ENCODE measurements at places on chromosomes 11 and 22.

DNA sequence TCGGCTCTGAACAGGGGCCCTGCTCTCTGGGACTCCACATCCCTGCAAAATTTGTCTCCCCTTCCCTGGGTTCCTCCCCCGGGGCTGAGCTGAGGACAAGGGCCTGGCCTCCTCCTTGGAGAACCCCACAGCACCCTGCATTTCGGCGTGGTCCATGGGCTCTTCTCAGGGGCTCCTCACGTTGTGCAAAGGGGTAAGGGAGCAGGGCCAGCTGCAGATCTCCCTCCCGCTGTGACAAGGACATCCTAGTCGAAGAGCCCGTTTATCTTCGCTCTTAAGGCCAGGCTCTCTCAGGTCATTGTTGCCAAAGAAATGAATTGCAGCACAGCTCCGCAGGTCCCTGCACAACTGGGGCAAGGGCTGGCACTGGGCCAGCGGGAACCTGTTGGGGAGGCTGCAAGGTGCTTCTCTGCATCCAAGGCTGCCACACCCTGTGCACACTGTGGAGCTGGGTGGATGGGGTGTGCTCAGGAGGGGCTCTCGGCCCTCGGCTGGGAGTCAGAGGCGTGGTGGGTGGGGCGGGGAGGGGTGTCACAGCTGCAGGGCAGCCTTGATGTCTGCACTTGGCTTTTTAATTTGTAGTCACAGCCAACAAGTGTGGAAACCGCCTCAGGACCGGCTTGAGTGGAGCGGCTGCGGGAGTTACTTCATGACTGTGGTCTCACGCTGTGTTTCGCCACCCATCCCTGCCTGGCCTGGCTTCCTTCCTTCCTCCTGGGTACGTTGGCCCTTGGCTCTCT lies 26.6 kb upstream of the SEPTIN5 start:
- peak; percentile 24 for DNase-seq

GRCh38 chr11:75632450-75632849 lies 36.4 kb downstream of the MAP6 start:
- no peak for DNase-seq

GRCh38 chr11:118672846-118673245 lies 6.6 kb downstream of the TREH start:
- DNase-seq = no peak

- DNase-seq = peak; percentile 37
Measured at GRCh38 chr22:28883917-28884746, 760 bp downstream of the ZNRF3 start.

- DNase-seq = peak; percentile 25
Measured at GRCh38 chr11:20388096-20389055, 860 bp downstream of the PRMT3 start.

DNA sequence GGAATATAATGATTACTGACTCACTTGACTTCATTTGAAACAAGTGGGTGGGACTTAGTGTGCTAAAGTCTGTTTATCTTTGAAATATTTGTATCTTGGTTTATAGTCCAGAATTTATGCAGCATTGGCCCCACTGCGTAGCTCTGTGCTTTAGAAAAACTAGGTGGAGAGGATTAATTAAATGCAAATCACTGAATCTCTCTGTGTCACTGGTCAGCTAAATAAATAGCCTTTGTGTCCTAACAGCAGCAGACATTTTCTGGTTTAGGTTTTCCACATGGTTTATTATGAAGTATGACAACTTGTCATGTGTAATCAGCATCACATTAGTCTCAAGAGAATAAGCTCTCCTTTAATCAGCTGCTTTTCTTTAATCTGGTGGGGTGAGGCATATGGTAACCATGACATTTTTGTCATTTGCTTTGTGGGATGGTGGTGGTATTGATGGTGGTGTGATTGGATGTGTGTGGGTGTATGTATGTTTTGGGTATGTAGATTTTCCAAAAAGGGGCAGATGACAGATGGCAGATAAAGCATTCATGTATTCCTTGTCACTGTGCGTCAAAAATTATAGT lies 33.9 kb downstream of the BCL2L13 start:
- no peak for DNase-seq

DNA sequence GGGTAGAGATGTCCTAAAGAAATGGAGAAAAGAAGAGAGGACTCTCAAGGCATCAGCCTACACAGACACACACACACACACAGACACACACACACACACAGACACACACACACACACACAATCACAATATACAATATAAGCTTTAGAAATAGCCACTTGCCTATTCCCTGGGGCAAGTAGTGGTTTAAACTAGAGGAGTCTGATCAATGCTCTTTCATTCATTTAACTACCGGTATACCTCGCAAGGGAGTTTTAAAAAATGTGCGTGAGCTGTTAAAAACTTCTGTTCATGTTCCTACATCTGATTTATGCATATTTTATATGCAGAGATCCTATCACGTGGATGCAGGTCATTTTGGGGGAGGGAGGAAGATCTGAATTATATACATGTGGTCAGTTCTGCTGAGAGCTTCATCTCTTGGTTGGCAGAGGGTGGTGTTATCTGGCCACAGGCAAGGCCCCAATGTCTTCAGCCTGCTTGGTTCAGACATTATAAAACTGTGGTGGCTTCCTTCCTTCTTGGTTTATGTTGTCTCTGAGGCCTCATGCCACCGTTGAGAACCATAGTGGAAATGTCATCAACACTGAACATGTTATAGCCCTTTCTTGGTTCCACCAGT lies 56.6 kb downstream of the SYT13 start:
- DNase-seq = no peak

DNA sequence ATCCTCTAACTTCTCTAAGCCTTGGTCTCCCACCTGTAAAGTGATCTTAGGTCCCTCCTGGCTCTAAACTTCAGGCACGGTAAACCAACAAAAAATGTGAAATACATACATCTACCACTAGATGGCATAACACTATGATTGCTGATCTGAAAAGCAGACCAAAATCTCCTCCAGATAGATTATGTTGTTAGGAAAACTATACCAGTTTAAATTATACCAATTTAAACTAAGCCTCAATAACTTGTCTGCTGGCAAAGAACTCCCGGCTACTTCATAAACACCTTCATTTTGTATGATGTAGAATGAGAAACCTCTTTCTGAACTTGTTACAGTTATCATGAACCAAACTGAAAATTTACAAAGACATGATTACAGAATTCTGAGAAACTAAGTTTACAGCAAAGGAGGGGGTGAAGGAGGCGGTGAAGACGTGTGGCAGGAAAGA lies 85.9 kb downstream of the SBF2 start:
- peak; percentile 55 for DNase-seq

DNA sequence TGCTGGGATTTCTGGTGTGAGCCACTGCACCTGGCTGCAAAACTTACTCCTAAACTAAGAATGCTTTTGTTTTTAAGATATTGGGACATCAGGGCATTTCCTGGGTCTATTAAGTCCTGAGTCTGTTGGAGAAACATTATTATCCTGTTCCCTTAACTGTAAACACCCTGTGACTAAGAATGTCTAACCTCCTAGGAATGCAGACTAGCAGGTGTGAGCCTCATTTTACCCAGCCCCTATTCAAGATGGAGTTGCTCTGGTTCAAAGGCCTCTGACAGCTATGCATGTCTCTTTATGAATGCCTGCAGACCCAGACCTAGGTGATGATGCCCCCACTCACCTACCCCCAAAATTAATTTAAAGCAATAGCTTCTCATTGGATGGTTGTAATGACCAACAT lies 46.2 kb downstream of the DEPDC5 start:
- DNase-seq = peak; percentile 34

DNA sequence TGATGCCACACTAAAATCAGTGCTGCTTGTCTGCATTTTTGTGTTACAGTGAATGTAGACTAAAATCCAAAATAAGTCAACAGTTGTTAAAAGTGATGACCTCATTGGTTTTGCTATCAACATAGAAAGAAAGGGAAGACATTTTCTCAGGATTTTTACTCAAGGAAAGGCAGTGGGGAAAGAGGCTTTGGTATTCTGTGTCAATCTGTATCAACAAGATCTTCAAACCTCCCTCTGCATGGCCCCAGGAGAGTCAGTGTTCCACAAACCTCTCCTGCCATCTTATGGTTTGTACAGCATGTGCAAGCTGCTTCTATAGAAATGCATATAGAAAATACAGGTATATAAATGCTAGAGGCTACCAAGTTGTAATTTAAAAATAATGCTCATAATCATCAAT lies 13.8 kb upstream of the OR51M1 start:
- DNase-seq = peak; percentile 64

DNA sequence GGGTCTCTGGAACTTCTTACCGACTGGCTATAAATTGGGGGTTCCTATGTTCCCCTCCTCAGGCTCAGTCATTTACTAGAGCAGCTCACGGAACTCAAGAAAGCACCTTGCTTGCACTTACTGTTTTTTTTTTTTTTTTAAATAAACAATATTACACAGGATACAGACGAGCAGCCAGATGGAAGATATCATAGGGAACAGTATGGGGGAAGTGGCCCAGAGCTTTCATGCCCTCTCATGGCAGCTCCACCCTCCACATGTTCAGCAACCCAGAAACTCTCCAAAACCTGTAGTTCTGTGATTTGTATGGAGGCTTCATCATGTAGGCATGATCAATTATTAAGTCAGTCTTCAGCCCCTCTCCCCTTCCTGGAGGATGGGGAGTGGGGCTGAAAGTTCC lies 7.5 kb downstream of the UVRAG start:
- no peak for DNase-seq

DNA sequence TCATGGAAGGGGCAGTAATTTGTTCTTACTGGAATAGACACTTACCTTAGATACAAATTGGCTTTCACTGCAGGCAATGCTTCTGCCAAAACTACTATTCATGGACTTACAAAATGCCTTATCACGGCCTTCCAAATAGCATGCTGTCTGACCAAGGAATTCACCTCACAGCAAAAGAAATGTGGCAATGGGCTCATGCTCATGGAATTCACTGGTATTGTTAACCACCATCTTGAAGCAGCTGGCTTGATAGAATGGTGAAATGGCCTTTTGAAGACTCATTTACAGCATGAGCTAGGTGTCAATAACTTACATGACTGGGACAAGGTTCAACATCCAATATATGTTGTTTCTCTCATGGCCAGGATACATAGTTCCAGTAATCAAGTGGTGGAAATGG lies 21.9 kb downstream of the OR5B21 start:
- DNase-seq = no peak

GRCh38 chr11:44310463-44311272 lies 729 bp upstream of the ALX4 start:
- DNase-seq = no peak
